ENCODE measurements at places on chromosomes 7 and 10. TPM values are rescaled to one million over a fixed set of nuclear protein-coding genes. Genes with fewer than 3 reads are reported as not detected.

The PDE6C gene
- 0.52 TPM for polyA plus RNA-seq

The CDH23 gene
- 1.6 TPM for polyA plus RNA-seq

The NAT16 gene
- polyA plus RNA-seq: not detected

The TMEM196 gene
- polyA plus RNA-seq: not detected

The CLDN4 gene
- polyA plus RNA-seq: 78.7 TPM

The DLG5 gene
- 42.0 TPM for polyA plus RNA-seq

The ACSM6 gene
- 0.17 TPM for polyA plus RNA-seq

The FKBP9 gene
- 153 TPM for polyA plus RNA-seq

The ST8SIA6 gene
- polyA plus RNA-seq: 1.8 TPM

The TEX47 gene
- not detected for polyA plus RNA-seq

The NME8 gene
- 0.17 TPM for polyA plus RNA-seq

- no peak for DNase-seq
These were observed 37.7 kb upstream of the HDAC9 start for GRCh38 chr7:18457832-18458231.

- DNase-seq: no peak
These were observed 72.8 kb downstream of the FGFR2 start for GRCh38 chr10:121525251-121526134.

GRCh38 chr10:32340596-32341180 is 6.3 kb downstream of the EPC1 start:
- no peak for DNase-seq

GRCh38 chr7:13448243-13448642 is 541.2 kb downstream of the ETV1 start:
- no peak for DNase-seq

- DNase-seq: no peak
These were observed 363.9 kb downstream of the MALRD1 start for GRCh38 chr10:19412531-19412930.

DNA sequence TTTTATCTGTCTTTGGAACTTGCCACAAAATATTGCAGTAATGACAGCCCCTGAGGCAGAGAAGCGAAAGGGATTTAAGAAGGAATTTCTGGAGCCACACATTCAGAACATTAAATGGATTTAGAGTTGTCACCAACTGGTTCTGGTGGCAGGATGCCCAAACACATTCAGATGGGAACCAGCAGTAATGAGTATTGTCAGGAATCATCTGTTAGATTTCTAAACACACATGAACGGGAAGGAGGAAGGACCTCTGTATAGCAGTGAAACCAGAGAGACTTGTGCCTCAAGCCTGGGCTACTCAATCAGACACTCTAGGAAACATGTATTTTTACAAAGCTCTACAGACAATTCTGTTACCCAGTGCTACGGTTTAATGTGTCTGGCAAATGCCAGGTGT is 103.8 kb upstream of the CCNY start:
- no peak for DNase-seq

DNA sequence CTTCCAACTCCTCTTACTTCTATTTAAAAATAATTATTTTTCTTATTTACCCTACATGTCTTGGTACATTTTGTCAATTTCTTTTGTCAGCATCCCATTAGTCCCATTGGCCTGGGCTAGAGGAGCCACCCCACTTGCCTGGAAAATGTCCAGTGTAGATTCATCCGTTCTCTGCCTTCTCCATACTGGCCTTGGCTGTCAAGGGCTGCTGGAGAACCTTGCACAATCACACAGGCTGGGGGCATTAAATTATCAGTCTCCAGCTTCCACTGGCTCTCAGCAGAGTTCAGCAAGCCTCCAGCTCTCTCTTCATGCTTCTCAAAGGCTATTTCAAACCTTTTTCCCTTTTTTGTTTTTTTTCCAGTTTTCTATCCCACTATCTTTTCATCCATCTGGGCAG is 13.8 kb upstream of the ZCCHC24 start:
- DNase-seq: no peak

DNA sequence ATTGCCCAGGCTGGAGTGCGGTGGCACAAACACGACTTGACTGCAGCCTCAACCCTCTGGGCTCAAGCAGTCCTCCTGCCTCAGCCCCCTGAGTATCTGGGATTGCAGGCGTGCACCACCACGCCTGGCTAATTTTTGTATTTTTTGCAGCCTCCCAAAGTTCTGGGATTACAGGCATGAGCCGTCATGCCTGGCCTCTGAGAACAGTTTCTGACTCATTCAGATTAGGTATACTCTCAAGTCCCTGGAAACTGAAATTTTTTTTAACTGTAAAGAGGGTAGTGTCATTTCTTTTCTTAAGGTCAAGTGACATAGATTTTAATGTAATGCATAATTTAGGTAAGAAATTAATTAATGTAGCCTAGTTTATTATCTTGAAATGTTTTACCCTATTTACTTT is 104.7 kb downstream of the SEPTIN7 start:
- DNase-seq: no peak

GRCh38 chr10:86813982-86814381 is 57.6 kb downstream of the BMPR1A start:
- DNase-seq: no peak

GRCh38 chr7:128119036-128119435 is 87.8 kb upstream of the LRRC4 start:
- DNase-seq: no peak

- DNase-seq: no peak
These were observed 116.2 kb downstream of the ITGA8 start for GRCh38 chr10:15603446-15604011.

DNA sequence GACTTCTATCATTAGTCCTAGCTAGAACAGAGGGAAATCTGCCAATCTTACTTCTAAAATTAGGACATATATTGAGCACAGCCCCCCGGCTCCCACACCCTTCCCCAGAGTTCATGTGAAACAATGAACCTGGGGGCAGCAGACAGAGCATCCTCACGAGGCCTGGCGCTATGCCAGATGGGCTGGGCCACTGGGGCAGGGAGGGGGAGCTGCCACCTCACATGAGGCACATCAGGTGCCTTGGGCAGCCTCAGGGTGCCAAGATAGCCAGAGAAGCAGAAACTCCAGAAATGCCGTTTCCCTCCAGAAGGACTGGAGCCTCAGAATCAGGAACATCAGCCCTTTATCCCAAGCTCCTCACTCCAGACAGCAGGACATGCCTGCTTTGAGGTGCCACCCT is 92.8 kb upstream of the LANCL2 start:
- no peak for DNase-seq

- DNase-seq: no peak
These were observed 26.5 kb downstream of the NDUFB2 start for GRCh38 chr7:140723006-140723405.

DNA sequence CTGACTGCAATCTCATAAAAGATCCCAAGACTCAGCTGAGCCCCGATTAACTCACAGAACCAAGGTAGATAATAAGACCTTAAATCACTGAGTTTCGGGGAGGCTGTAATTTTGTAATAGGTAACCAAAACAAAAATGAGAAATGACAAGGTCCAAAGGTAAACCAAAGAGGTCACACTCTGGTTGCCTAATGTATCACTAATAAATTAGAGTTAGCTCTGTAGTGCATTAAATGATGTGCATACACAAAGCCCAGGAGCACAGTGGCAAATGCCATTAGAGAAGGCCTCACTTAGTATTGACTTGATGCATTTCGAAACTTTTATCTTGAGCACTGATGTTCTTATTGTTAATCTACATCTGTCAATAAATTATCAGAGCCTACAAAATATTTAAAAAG is 237.7 kb upstream of the CCDC6 start:
- no peak for DNase-seq

- no peak for DNase-seq
These were observed 31.6 kb upstream of the PCGF5 start for GRCh38 chr10:91188889-91189288.

DNA sequence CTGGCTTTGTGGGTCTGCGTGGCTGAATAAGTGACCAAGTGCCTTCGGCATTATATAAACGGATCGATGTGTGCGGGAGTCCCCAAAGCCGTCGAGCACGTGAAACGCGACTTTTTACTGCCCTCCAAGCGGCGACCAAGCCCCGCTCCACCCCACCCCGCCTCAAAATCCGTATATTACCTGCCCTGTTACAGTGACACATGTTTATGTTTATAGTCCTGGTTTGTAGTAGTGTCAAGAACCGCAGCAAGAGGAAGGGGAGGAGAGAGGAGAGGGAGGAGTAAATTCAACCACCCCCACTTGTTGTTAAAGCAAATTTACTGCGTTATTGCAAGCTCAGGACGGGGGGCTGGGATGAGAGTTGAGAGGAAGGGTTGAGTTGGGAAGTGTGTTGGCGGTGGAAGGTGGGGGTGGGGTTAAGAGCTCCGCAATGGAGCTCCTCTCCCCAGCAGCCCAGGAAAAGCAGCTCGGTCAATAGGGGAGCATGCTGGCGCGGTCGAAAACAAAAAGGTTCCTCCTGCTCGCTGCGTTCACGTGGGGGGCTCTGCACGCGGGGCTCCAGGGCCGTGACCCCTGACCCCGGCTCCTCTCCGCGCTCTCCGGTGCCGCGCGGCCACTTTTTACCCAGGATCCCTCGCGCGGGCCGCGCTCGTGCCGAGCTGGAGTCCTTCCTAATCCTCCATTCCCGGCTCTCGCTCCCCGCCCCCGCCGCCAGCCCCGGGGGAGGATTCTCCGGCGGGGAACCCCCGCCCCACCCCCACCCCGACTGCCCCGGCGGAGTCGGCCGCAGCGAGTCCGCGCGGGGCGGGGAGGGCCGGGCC is at the start of gene SKIDA1:
Gene SKIDA1 (minus strand): TSS at position 316 of the 821 bp plus-strand sequence. CDS start 7,860 bp downstream, outside the sequence.
- peak; percentile 94 for DNase-seq

DNA sequence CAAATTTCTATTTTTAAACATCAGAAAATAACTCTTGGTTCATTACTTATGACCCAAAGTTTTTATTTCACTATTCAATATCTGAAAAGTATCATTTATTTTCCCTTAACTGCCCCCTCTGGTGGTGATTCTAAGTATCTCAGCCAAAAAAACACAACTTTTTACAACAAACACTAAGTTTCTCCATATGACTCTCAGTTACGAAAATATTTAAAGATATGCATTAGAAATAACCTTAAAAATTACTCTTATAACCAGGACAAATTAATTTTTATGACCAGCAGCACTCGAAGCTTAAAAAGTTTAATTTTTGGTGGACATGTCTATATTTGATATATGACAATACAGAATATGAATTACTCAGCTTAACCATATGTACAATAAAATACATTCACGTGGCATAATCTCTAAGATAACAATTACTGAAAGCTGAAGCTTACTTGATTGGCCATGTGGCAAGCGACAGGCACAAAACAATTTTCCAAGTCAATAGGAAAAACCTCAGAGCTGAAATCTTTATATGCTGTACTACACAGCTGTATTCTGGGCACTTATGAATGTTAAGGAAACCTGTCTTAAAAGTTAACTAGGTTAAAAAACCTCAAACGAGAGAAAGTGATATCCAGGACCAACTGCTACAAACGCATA is 2.3 kb downstream of the HNRNPA2B1 start:
- DNase-seq: no peak

DNA sequence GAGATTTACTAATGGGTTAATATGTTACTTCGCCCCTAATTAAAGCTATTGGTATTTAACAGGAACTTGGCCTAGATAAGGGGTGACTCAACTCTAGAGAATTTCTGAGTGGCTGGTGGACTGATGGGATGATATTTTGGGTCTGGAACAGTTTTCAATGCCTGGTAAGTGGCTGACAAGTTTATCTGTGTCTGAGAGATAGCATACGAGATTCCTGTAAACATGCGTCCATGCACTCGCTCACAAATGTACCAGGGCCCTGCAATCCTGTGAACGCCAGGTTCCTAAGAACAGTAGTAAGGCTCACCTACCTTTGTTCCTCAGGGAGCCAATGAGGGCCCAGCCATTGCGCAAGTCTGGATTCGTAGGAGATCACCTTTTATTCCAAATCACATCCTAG is 683.8 kb upstream of the ANKRD30A start:
- no peak for DNase-seq

GRCh38 chr7:85512790-85513189 is 325.9 kb upstream of the SEMA3D start:
- DNase-seq: no peak

- no peak for DNase-seq
These were observed 25.5 kb downstream of the JAZF1 start for GRCh38 chr7:28155019-28155660.

DNA sequence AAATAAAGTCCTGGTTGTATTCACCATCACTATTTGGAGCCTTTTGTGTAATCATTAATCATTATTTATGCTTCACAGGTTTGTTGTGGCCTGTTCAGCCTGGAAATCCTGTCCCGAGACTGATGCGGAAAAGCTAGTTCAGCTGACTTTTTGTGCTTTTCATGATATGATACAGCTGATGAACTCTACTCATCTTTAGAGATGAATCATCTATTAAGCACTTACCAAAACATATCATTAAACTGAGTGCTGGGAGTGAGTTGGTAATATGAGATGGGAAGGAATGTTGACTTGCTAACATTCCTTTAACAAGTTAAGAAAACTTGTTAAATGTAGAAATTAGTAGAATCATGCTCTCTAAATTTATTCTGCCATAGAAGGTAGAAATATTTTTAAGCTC is 53.0 kb downstream of the CROT start:
- no peak for DNase-seq

DNA sequence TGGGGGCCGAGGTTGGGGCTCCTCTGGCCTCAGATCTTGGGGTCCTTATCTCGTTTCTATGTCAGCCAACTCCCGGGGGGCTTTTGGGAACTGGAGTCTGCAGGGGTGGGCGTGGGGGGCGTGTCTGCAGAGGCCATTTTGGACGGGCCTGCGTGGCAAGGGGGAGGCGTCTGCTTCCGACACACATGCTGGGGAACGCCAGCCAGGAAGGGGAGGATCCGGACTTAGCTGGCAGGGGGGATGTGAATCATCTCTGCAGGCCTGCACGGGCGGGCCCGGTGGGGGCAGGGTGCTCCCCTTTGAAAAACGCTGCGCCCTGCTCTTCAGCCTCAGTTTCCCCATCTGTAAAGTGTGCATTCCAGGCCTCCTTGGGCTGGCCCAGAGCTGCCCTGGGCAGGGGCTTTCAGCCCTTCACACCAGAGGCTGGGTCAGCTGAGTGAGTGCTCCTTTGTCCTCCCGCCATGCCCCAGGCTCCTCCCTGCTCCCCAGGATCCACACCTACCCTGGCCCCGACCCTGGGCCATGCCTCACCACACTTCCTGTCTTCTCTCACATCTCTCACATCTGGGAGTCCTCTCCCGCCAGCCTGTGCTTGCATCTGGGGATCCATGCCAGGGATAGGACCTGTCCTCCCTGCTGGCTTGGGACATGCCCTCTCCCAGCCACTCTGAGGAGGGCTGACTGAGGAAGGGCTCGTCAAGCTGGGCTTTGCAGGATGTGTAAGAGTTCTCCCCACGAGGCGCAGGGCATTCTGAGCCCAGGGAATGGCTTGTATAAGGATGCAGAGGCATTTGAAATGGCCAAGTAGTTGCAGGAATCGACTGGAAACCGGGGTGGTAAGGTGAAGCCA is 172.6 kb upstream of the TNRC18 start:
- DNase-seq: no peak

GRCh38 chr7:18177129-18177814 is 149.6 kb upstream of the PRPS1L1 start:
- no peak for DNase-seq

GRCh38 chr7:42945821-42946626 is 13.8 kb downstream of the MRPL32 start:
- DNase-seq: no peak

GRCh38 chr7:116522247-116522646 is 2.6 kb upstream of the CAV1 start:
- DNase-seq: no peak
